ENCODE measurements at places on chromosomes 6 and 20.
A peak's percentile ranks its signal among the peaks of the same experiment; 100 is the strongest.

GRCh38 chr6:129583866-129584265 is 126.1 kb downstream of the ARHGAP18 start:
- DNase-seq, result no peak

- no peak for DNase-seq
Observed at GRCh38 chr20:24658920-24659660, 189.7 kb downstream of the SYNDIG1 start.

DNA sequence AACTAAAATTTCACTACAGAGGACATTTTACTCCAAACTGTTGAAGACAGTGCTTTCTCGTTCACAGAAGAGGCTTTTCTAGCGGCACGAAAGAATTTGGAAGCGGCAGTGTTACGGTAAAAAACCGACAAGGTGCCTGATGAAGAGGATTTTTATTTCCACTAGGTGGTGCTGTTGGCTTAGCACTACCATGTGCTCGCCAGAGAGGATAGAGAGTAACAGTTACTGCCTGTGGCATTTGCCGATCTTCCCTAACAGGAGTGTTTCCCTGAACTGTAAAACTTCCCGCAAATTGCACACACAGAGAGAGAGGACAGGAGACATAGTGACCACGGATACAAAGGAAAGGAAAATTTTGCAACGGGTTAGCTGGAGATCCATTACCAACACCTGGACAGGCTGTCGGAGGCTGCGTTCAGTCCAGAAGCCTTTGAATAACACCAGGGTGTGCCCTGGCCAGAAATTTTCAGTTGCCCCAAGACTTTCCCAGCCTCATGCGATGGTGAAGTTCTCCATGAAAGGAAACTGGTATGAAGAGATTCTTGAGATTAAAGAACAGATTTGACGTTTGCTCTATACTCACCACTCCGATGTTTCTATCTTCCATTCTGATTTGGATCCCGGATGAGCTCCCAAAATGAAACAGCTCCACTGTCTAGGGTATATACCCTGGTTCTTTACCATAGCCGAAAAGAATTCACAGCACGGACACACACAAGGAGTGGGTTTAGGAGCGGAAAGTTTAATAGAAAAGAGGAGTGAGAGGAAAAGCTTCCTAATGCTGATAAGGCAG is 48.1 kb downstream of the HLA-DPB1 start:
- no peak for DNase-seq

DNA sequence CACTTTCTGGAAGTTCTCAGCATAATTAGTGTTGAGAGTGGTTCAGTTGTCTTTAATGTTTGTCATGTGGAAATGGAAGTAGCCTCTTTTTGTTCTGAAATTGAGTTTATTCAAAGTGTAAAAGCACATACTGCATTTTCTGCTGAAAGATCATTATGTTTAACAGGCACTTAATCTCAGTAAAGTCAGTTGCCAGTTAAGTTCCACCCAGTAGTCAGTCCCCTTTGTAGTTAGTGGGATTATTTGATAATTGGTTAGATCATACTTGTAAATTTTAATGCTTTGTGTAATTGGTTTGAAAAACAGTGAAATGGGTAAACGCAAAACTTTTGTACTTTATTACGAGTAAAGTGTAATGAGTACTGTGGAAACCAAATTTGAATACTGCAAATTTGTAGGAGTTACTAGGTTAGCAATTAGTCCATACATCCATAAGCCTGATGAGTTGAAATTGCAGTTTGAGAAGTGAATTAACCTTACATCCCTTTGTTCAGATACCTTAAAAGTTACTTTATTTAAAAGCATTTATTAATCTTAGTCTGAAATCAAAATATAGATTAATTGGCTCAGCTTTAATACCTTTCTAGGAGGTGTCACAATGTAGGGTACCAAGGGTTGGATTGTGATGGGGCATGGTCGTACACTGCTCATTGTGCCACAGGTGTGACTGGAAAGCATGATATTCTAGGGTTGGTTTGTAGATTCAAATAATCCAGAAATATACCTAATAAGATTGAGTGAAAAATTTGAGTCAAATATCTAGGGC is 4.4 kb downstream of the SRSF6 start:
- no peak for DNase-seq

- DNase-seq, result no peak
Observed at GRCh38 chr6:159252955-159253508, 83.8 kb downstream of the FNDC1 start.

GRCh38 chr20:31859266-31859997 is 10.9 kb downstream of the DUSP15 start:
- no peak for DNase-seq

GRCh38 chr6:151882206-151882605 is 74.7 kb downstream of the ESR1 start:
- DNase-seq, result no peak

GRCh38 chr20:49985617-49986016 is 2.8 kb downstream of the SNAI1 start:
- no peak for DNase-seq

- DNase-seq, result no peak
Observed at GRCh38 chr6:79646006-79646405, 14.9 kb downstream of the SH3BGRL2 start.

DNA sequence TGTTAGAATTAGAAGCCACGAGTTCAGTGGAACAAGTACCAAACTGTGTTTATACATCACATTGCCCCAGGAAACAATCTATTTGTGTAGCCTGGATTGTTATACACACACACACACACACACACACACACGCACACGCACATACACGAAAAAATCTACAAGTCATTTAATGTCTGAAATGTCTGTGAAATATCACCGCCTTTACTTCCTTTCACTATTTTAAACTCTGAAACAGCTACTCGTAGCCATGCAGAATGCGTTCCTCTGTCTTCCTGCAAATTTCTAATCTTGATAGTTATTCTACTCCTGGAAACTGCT is 84.4 kb upstream of the SCAF8 start:
- no peak for DNase-seq

- no peak for DNase-seq
Observed at GRCh38 chr6:17101422-17102257, at the start of gene STMND1. Gene STMND1 (plus strand): TSS chr6:17102050. CDS start chr6:17102258, 208 bp downstream.

DNA sequence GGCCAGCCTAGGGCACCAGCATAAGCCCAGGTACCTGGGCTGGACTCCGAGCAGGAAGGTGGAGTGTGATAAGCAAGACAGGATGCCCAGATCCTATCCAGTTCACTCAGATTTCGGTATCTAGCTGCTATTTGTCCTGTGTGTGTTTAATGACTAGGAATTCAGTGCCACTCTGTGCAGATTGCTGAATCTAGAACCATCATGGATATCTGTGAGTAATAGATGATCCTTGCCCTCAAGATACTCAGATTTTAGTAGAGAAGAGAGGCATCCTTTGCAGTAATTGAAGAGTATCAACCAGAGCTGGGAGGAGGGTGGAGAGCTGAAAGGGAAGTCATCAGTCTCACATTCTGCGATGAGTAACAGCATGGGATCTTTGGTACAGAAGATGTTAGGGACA is 155.0 kb upstream of the ARID1B start:
- no peak for DNase-seq

DNA sequence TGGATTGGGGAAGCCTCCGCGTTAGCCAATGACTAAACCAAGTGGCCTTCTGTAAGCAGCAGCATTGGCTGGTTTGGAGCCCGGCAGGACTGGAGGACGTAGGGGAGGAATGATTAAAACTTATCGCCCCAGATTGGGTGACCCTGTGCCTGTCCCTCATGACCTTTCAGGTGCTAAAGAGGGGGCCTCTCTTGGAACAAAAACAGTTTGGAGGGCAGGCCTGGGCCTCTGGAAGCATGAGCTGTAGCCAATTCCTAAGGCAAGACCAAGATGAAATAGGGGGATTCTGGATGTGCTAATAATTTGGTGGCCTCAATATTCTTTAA is 1.4 kb downstream of the GMPR start:
- no peak for DNase-seq

GRCh38 chr6:11200356-11200755 is 32.1 kb downstream of the NEDD9 start:
- no peak for DNase-seq

GRCh38 chr6:18154507-18155149 is at the start of gene TPMT:
Gene TPMT (minus strand): TSS chr6:18155077. CDS start chr6:18149127, 5,950 bp downstream.
- DNase-seq, result no peak

DNA sequence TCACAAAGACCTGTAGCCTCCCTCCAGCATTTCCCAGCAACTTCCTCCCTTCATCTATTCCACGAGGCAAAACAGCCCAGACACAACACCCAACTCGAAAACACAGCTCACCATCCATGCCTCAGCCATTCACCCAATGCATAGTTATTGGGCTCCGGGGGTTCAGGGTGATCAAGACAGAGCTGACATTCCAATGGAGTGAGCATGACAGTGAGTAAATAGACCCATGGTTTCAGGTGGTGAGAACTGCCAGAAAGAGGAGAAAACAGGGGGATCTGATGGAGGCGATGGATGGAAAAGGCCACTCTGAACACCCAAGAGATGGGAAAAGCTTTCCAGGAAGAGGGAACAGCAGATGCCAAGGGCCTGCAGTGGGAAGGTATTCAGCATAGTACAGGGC is 5.9 kb downstream of the CASS4 start:
- DNase-seq, result no peak

GRCh38 chr6:474453-475185 is 83.1 kb downstream of the IRF4 start:
- DNase-seq, result peak; percentile 75

GRCh38 chr6:110776413-110776812 is 38.9 kb downstream of the CDK19 start:
- DNase-seq, result no peak

GRCh38 chr6:159606786-159607185 is 86.3 kb downstream of the SOD2 start:
- DNase-seq, result no peak

GRCh38 chr6:137361701-137362100 is 132.5 kb downstream of the OLIG3 start:
- DNase-seq, result no peak

DNA sequence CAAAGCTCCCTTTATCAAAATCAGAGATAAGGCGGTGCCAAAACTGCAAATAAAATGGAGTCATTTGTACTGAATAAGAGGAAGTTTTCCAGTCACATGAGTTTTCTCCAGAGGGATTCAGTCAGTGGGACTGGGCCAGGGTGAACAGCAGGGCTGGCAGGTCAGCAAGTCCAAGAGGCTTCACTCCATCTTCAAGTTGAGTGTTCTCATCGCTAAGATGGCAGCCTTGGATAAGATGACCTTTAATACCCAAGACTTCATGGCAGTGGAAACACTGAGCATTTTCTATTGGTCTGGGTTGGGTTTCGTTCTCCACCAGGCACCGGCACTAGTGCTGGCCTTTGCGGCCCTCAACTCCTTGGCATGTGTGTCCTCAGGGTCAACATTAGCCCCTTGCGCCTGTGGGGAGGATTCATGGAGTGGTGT is 29.3 kb upstream of the IGF2R start:
- no peak for DNase-seq

DNA sequence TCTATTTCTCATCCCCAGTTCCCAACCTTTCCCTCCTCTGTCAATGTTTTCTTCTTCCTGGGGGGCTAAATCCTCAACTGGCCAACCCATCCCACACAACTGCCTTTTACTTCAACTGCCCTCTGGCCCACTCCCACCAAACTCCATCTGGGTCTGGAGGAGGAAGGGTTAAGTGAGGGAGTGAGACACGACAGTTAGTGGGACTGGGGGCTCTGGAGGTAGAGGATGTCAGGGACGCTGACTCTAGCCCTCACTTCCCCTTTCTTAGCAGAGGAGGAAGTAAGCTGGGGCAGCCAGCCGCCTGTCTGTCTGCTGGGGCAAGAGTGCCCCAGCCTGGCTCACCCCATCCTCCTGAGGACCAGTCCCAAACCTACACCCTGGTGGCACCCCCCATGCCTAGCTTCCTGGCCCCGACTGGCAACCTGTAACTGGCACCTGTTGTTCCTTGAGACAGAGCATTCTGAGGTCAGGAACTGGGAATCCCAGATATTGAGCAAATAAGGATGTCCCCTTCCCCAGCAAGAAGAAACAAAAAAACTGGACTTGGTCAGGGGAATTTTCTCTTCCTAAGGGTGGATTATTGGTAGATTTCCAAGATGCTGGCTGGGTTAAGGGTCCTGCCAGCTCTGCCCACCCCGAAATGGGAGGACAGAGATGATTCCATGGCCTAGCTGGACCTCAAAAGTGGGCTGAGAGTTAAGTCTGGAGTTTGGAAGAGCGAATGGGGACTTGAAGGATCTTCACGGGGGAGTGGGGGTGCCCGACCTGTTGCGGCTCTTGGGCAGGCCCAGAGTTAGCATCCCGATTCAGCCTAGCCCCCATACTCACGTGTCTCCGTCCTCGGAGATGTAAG is 971 bp downstream of the NFKBIE start:
- no peak for DNase-seq

GRCh38 chr6:157840261-157840660 is 17.2 kb downstream of the SNX9 start:
- no peak for DNase-seq

- DNase-seq, result no peak
Observed at GRCh38 chr6:31339210-31339609, 17.8 kb downstream of the HLA-B start.

DNA sequence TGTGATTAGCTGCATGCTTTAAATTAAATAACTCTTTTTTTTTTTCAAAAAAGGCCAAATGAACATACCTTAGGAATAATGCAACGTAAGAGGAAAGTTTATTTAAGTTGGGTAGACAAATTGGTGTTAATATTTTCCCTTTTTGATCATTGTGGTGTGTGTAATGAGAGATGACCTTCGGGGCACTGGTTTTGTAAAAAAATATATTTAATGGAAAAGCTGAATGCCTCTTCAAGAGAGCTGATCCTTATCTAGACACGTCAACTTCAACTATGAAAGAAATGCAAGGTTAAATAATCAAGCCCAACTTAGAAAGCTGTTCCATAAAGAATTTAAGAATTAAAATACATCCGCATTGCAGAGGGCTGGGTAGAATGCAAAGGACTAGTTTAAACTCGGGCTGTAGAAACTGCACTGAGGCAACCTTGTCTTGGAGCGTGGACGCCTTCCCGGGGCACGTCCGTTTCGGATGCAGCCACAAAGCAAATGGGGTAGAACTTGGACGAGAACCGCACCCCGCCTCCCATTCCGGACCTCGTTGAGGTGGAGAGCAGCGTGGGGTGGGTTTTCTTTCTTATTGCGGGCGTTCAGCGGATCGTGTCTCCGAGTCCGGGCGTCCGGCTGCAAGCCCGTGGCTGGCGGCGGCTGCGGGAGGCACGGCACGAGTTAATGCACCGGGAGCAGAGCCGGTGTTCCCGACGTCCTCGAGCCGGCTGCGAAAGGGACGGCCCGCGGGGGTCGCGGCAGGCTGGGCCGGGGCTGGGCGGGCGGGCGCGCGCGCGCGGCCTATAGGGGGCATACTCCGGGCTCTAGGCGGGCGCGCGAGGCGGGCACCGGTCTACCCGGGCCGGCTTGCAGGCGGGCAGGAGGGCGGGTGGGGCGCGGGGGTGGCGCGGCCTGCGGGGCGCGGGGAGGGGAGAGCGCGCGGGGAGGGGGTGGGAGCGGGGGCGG is 1.9 kb downstream of the JARID2 start:
- peak; percentile 48 for DNase-seq

DNA sequence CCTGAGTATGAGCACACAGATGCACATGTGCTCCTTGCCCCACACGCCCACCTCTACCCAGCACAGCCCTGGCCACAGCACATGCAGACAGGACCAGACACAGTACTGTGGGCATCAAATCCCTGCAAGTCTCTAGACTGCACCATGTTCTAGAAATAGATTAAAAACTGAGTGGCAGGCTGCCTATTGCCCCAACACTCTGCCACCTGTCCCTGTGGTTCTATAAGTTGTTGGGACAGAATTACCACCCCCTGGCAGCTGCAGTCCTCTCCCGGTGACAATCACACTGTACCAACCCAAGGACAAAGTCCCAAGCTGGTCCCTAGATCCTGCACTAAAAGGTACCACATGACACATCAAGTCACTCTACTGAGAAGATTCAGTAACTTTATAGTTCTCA is 70.2 kb downstream of the B3GAT2 start:
- DNase-seq, result no peak
